HFFc6 (cell line): ENCODE measurements at places on chromosomes 16 and 17.

- DNase-seq = no peak
Measured at GRCh38 chr17:79711715-79712305, 18.9 kb upstream of the ENPP7 start.

GRCh38 chr17:77085926-77086432, 54.8 kb upstream of the SEC14L1 start:
- no peak for DNase-seq

- DNase-seq = no peak
Measured at GRCh38 chr16:5971924-5972323, 874.3 kb upstream of the EEF2KMT start.

DNA sequence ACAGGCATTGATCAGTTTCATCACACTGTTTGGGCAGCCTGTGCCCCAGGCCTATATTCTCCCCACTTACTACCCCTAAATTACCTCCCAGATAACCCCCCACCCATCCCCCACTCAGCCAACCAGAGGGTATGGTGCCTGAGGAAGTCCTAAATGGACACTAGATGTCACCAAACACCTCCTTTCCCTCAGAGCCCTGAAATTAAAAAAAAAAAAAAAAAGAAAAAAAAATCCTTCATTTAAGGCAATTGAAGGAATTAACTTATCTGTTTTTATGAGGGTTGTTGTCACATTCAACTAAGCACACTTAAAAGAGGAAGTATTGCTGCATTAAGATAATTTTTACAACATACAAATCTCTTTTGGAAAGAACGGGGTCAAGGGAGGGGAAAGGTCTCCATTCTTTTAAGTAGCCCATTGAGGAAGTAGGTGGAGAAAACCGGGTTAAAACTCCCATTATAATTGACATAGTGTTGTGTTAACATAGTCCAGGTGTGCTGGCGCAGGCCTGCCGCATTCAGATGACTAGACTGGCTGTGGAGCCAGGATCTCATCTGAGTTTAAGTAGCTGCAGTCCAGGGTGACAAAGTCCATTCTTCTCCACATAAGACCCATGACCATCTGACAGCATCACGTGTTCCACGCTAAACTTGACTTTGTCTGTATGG, 46.3 kb downstream of the SNX11 start:
- no peak for DNase-seq

- no peak for DNase-seq
Measured at GRCh38 chr17:60747069-60747808, 69.6 kb downstream of the BCAS3 start.
